ENCODE measurements at places on chromosomes 7 and 10. TPM values are rescaled to one million over a fixed set of nuclear protein-coding genes. Genes with fewer than 3 reads are reported as not detected.

DNA sequence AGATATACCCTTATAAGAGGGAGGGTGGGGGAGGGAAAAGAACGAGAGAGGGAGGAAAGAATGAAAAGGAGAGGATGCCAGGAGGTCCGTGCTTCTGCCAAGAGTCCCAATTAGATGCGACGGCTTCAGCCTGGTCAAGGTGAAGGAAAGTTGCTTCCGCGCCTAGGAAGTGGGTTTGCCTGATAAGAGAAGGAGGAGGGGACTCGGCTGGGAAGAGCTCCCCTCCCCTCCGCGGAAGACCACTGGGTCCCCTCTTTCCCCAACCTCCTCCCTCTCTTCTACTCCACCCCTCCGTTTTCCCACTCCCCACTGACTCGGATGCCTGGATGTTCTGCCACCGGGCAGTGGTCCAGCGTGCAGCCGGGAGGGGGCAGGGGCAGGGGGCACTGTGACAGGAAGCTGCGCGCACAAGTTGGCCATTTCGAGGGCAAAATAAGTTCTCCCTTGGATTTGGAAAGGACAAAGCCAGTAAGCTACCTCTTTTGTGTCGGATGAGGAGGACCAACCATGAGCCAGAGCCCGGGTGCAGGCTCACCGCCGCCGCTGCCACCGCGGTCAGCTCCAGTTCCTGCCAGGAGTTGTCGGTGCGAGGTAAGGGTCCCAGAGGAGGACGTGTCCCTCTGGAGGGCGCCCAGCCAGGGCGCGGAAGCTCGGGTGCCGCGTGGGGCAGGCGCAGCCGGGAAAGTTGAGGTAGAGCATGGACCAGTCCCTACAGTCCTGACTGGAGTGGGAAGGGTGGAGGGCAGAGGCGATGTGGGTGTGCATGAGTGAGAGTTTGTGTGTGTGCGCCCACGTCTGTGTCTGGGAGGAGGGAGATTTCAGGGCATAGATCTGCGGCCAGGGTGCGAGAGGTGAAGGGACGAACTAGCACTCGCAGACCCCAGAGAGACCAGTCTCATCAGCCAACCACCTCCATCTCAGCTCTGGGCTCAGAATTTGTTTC is 844 bp downstream of the GRM3 start:
- H3K36me3 ChIP-seq: no peaks in the 10 kb centered on the region
- H3K27me3 ChIP-seq: peaks cover 25% of the 10 kb centered on the region

GRCh38 chr10:113056441-113057021 is 106.5 kb downstream of the TCF7L2 start:
- H3K27me3 ChIP-seq: no peaks in the 10 kb centered on the region
- no peak for DNase-seq
- no peaks in the 10 kb centered on the region for H3K36me3 ChIP-seq
- H3K4me1 ChIP-seq: no peaks in the 10 kb centered on the region
- H3K27ac ChIP-seq: no peak overlapping the region

Gene EXOC6
- 13.8 TPM for polyA plus RNA-seq

Gene TAS2R4
- polyA plus RNA-seq: 0.22 TPM

DNA sequence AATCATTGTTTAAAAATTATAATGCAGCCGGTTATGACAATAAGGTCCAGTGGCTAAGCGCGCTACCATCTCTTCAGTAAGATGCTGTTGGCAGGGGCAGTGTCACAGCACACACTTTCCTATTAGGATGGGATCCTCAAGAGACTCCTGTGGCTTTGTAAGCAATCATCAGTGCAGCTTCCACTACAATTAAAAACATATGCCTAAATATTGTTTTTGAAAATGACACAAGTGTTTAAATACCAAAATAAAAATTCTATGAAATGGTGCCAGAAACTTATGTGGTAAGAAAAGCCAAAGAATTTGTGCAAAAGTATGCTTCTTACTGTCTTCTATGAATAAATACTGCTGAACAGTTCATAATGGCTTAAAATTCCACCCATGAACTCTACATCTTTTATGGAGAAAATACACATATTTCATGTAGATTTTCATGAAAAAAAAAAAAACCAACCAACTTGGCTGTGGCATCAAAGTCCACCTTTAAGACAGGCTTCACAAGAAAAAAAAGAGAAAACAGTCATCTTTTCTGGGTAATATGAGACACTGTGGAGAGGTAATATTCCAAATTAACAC is 132.8 kb downstream of the SEMA3C start:
- H3K4me3 ChIP-seq: no peak overlapping the region
- no peaks in the 10 kb centered on the region for H3K27me3 ChIP-seq
- no peaks in the 10 kb centered on the region for H3K36me3 ChIP-seq
- no peak overlapping the region for H3K27ac ChIP-seq
- H3K4me1 ChIP-seq: no peaks in the 10 kb centered on the region

DNA sequence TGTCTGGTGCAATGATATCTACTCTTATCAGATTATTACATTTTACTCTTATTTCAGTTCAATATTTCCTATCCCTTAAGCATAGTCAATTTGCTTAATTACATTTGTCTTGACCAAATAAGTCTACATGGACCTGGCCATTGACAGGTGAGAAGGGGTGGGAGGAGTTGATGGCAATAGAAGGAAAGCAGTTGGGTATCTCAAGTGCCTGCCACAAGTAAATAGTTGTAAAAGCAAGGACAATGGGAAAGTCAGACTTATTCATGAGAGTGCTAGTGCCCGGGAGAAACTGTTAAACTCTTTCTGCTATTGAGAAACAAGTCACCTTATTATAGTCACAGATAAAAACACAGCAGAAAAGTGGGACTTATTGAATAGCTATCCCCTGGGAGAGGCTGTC is 32.4 kb upstream of the HGF start:
- no peak overlapping the region for H3K4me3 ChIP-seq
- H3K4me1 ChIP-seq: no peaks in the 10 kb centered on the region
- no peaks in the 10 kb centered on the region for H3K36me3 ChIP-seq
- H3K27ac ChIP-seq: no peak overlapping the region
- no peaks in the 10 kb centered on the region for H3K27me3 ChIP-seq
- DNase-seq: no peak

Gene SPDYE2
- 0.07 TPM for polyA plus RNA-seq

DNA sequence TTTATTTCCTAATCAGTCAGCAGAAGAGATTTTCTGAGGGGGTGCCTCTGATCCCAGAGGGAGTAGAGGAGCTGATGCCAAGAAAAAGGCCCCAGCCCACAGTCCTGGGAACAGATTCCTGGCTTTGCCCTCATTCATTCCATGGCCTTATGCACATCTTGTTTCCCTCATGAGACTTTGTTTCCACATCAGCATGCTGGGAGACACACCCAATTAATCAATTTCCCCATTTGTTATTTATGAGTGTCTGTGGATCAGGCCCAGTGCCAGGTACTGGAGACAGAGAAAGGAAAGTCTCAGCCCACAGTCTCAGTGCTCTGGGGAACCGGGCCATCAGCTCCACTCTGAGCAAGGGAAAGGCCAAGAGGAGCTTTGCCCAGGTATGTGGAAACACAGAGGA is 496.2 kb upstream of the ZMIZ1 start:
- no peak overlapping the region for H3K27ac ChIP-seq
- H3K4me1 ChIP-seq: peaks cover under 1% of the 10 kb centered on the region
- DNase-seq: no peak

GRCh38 chr7:8197994-8198698 is 63.8 kb downstream of the ICA1 start:
- H3K36me3 ChIP-seq: no peaks in the 10 kb centered on the region
- DNase-seq: no peak
- no peak overlapping the region for H3K4me3 ChIP-seq
- H3K27ac ChIP-seq: no peak overlapping the region
- H3K4me1 ChIP-seq: no peaks in the 10 kb centered on the region
- no peaks in the 10 kb centered on the region for H3K27me3 ChIP-seq

GRCh38 chr7:51069411-51070083 is 247.1 kb downstream of the COBL start:
- H3K4me1 ChIP-seq: no peaks in the 10 kb centered on the region
- H3K36me3 ChIP-seq: no peaks in the 10 kb centered on the region
- no peak overlapping the region for H3K27ac ChIP-seq
- H3K4me3 ChIP-seq: no peak overlapping the region
- no peaks in the 10 kb centered on the region for H3K27me3 ChIP-seq
- no peak for DNase-seq

Gene ZNF853
- 2.5 TPM for polyA plus RNA-seq

DNA sequence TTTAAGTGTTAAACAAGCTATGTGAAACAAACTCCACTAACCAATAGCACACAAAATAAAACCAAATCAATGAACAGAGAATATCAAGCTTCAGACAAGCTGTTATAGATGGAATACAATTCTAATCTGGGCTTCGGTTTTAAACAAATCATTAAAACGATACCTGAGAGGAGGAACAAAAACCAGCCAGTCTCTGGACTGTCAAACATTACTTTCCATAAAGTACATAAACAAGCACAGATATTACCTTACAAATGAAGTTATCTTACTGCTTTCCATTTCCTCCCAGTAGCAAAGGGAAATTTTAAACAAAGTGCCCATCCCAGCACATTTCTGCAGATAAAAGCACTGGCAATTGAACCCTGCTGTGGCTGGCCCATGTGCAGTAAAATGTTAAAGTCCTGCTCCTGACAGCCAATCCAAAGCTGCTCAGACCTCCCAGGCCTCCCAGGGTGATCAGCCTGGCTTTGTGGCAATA is 128.0 kb downstream of the NRCAM start:
- H3K4me1 ChIP-seq: no peaks in the 10 kb centered on the region
- peak overlapping the region; percentile 55 for H3K27ac ChIP-seq
- H3K36me3 ChIP-seq: no peaks in the 10 kb centered on the region
- peak overlapping the region; percentile 16 for H3K4me3 ChIP-seq
- H3K27me3 ChIP-seq: no peaks in the 10 kb centered on the region

DNA sequence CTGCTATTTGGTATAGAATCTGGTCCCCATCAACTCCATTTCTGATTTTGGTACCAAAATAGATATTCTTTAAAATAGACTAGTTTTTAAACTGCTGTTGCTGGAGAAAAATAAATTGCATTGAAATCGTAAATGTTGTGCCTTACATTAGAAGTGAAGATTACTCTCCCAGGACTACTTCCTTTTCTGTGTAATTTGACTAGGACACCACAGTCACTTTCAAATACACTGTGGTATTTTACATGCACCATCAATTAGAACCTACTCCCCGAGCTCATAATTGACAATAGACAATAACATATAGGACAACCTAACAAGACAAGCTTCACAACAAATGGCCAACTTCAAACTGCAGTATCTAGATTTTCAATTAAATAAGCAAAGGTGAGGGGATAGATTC is 211.5 kb downstream of the DGKB start:
- H3K36me3 ChIP-seq: no peaks in the 10 kb centered on the region
- DNase-seq: no peak
- H3K4me1 ChIP-seq: no peaks in the 10 kb centered on the region
- H3K27me3 ChIP-seq: no peaks in the 10 kb centered on the region

GRCh38 chr10:70779088-70779487 is 6.1 kb downstream of the TBATA start:
- no peak for DNase-seq
- no peak overlapping the region for H3K27ac ChIP-seq
- H3K36me3 ChIP-seq: no peaks in the 10 kb centered on the region
- H3K4me1 ChIP-seq: no peaks in the 10 kb centered on the region
- H3K4me3 ChIP-seq: no peak overlapping the region

Gene IKZF5
- 25.9 TPM for polyA plus RNA-seq

- no peak overlapping the region for H3K4me3 ChIP-seq
- no peaks in the 10 kb centered on the region for H3K36me3 ChIP-seq
- no peak overlapping the region for H3K27ac ChIP-seq
- no peaks in the 10 kb centered on the region for H3K27me3 ChIP-seq
- no peak for DNase-seq
Measured at GRCh38 chr7:11261470-11261869, 287.8 kb downstream of the PHF14 start.

All from B cell (primary cell).